LoVo (cell line): ENCODE measurements at places on chromosomes 6 and 20.
A peak's percentile ranks its signal among the peaks of the same experiment; 100 is the strongest.

GRCh38 chr6:85079761-85080160 is 315.4 kb upstream of the TBX18 start:
- no peak for DNase-seq

GRCh38 chr20:48817367-48818030 is 10.3 kb downstream of the PREX1 start:
- no peak for DNase-seq

DNA sequence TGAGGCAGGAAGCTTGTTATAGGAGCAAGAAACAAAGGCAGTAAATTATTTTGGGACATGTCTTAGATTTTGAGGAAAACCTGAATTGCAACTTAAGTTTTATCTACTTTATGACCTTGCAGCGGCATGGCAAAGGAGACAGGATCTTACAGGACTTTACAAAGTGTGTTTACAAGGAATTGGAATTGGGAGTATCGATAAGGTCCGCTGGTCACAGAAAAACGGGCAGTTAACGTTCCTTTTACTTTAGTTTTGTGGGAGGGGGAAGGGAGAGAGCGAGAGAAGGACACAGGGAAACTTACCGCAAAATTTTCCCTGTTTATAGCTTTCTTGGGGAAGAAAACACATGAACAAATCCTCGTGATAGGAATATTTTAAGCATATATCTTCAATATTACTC is 1607.2 kb downstream of the GRIK2 start:
- no peak for DNase-seq

GRCh38 chr20:14707026-14707680 is 369.7 kb upstream of the FLRT3 start:
- DNase-seq, result no peak

DNA sequence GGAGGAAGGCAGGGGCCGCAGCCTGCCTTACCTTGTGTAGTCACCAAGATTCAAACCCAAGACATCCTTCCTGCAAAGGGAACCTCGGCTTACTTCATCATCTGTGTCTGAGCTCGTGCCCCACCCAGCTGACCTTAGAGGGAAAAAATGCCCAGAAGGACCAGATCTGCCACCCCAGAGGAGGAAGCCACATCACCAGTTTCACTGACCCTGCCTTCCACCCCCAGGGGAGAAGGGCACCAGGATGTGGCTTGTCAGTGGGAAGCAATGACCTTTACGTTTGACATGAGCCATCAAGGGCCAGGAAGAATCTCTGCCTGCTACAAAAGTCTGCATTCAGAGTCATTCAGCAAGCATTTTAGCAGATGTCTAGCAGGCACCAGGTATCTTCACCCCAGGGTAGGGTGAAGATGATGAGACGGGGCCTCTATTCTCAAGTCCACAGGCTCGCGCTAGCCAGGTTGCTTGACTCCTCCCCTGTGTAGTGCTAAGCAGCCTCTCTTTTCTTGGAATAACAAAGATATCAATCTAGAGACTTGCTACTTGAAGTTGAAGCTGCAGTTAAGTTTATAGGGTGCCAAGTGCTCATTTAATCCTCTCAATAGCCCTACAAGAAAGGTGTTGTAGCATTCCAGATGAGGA is 28.1 kb downstream of the HM13 start:
- DNase-seq, result no peak

DNA sequence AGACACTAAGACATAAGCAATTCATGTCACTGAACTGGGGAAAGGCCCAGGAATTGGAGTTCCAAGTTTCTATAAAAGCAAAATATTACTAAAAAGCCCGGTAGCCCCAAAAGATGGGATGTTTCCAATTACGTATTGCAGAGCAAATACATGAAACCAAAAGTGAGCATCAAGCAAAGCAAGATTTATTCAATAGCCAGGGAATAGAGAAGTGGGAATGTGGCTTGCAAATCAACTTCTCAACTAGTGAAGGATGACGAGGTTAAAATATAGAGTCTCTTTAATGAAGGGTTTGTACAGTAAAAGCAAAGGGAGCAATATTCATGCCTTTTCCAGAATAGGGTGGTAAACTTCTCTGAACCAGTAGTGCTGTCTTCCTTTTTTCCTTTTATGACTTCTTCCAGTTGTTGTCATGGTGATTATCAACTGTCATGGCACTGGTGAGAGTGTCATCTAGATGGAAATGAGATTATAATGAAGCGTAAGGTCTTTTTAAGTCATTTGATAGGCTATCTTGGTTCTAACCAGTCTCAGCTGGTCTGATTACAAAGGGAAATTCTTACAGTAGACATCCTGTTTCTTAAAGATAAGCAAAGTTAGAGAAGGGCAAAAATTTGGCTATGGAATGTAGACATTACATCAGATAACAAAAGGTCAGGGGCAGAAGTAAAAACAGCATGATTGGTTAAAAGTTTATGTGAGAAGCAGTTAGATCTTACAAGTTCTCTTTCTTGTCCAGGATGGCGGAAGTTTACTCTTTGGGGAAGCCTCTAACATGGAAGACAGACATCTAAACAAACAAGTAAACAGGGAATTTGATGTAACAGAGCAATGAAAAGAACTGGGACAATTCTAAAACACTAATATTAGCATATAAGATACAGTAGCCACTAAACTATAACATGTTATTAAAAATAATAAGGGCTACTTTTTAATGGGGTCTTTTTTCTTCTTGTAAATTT is 96.9 kb downstream of the TBX18 start:
- no peak for DNase-seq

- DNase-seq, result no peak
Observed at GRCh38 chr6:147325557-147325956, 121.3 kb downstream of the STXBP5 start.

GRCh38 chr20:17525650-17526049 is 5.5 kb downstream of the BFSP1 start:
- DNase-seq, result peak; percentile 24

DNA sequence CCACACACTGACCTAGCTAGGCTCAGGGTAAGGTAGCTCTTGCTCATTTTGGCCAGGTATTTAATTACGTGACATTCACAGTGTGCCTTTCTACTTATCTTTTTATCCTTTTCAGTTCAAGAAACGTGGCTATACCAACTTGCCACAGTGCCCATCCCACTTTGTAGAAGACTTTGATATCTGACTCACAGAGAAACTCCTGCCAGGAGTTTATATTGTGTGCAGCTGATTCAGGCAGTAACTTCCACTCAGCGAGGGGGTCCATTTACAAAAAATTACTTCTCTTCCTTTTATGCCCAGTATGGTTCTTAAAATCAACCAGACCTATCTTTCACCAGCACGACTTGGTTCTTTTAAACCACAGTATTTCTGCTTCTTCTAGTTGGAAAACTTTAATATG is 75.6 kb downstream of the PRL start:
- peak; percentile 5 for DNase-seq

GRCh38 chr6:125869427-125869826 is 78.7 kb downstream of the NCOA7 start:
- no peak for DNase-seq

DNA sequence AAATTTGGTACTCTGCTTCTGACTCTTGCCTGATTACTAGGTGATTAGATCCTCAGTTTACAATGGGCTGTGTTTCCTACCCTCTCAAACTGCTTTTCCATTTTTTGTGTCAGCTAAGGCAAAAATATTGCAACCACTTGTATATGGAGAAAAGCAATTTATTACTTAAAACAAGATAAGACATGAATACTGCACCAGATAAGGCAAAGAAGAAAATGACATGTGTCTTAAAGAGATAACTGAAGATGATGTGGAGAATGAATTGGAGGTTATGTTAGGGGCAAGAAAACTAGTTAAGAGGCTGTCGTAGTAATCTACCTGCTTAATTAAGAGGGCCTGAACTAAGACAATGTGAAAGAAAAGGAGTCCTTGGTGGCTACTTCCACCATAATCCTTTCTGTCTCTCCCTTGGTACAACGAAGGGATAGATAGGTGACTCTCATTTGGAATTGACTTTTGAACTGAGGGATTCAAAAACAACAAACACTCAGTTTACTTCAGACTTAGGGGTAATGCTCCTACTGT is 16.3 kb upstream of the REV3L start:
- DNase-seq, result no peak

- no peak for DNase-seq
Observed at GRCh38 chr6:7085911-7086310, 21.9 kb upstream of the RREB1 start.

DNA sequence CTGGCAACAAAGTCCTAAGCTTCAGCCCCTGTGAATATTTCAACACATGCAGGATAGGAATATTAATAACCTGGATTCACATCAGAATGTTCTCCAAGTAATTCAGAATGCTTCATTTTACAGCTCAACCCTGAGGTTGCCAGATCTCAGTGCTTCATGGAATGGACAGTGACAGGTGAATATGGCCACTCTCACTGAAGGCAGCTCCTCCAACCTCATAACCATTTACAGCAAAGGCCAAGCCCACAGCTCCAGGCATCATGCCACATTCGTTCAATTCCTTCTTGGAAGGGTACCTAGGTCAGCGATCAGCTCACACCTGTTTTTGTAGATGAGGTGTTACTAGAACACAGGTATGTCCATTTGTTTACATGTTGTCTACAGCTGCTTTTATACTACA is 17.1 kb downstream of the CLIC5 start:
- DNase-seq, result no peak

DNA sequence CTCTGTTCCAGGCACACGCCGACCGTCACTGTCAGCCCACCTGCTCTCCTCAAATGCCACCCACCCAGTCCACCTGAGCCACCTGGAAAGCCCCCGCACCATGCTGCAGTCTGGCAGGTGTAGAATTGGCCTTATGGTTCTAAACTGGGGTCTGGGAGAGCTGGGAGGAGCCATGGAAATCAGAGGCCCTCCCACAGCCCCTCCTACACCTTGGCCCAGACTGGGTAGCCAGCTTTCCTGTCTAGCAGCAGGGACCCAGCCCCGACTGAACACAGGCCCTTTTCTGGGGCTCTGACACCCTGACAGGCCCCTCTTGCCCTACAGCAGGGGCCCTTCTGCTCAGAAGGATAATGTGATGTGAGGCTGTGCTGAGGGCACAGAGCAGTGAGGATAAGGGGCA is 31.1 kb downstream of the LRFN2 start:
- no peak for DNase-seq

- no peak for DNase-seq
Observed at GRCh38 chr6:105831311-105832097, 254.6 kb upstream of the PRDM1 start.

- peak; percentile 6 for DNase-seq
Observed at GRCh38 chr20:63831993-63832686, 1.1 kb upstream of the ZBTB46 start.

DNA sequence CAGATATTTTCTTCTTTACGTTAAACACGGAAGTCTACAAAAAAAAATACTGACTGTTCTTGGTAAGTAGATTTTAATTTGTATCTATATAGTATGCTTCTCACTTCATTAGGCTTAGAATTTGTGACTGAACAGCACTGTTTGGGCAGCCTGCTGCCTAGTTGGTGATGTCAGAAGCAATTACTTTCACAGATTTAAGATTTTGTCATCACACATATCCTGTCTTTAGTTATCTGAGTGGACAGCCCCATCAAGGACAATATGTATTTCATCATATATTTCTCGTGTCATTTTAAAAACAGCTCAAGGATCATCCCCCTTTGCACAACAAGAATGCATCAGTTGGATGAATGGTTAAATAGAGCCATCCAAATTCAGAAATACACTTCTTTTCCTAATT is 338.4 kb upstream of the CITED2 start:
- no peak for DNase-seq

GRCh38 chr6:12138936-12139335 is 126.8 kb downstream of the HIVEP1 start:
- DNase-seq, result no peak

DNA sequence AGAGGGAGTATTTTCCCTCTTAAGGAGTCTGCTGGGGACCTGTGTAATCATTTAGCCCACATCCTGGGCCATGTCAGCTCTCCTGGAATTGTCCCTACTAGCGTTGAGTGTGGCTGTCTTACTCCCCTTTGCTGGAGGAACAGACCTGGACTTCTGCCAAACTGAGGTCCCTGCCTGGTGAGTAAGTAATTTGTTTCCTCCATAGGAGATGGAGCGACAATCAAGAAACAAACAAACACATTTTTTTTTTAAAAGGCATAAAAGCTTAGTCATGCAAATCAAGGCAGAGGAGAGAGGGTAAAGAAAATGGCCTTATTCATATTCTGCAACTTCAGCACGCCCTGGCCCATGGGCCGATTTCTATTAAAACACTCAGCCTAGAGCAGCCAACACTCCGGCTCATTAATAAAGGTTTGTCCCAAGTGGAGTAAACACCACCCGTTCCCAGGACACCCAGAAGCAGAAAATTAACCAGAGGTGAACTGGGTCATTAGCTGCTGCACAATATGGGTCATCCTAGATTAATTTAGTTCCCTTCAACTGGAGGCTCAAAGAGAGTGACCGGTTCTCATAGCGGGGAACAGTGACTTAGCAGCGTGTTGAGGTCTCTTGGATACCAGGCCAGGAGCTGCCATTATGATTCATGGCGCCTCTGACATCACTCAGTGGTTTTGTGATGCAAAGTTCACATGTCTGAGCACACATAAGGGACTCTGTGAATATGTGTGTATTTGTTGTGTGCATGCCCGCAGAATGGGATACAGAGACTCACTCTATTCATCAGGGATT is 165.0 kb upstream of the SULF2 start:
- DNase-seq, result peak; percentile 74

DNA sequence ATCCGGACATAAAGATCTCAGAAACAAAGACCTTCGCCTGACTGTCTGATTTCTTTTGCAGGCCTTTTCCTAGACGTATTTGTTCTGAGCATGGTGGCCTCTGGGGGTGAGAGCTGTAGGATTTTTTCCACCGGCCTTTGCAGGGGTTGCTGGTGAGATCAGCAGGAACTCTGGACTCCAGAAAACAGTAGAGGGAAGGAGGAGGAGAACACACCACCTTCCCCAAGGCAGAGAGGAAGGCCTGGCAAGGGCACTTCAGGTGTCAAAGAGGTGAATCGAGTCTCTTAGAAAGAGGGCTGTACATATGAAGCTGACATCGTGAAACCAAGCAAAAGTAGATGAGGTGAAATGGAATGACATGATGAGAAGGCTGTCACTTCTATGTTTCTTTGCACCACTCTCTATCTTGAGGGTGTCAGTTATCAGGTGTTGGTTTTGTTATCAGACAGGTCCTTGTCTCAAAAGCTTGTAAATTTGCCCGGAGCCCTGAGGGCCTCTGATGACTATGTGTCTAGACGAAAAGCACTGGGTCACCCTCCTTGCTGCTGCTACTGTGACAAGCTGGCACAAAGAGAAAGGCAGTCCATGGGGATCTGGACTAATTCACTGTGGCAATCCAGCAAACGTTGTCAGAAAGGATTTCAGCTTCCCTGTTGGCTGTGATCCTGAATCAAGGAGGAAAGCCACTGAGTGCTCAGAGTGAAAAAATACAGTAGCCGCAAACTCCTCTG is 91.3 kb upstream of the MAP3K7 start:
- DNase-seq, result no peak

GRCh38 chr6:124873066-124873410 is 89.2 kb upstream of the RNF217 start:
- no peak for DNase-seq

GRCh38 chr6:150992703-150993102 is 127.2 kb downstream of the MTHFD1L start:
- no peak for DNase-seq
